ENCODE measurements at places on chromosomes 4 and X.

- peak; percentile 39 for DNase-seq
Measured at GRCh38 chr4:160175064-160175643, 1072.3 kb downstream of the RAPGEF2 start.

DNA sequence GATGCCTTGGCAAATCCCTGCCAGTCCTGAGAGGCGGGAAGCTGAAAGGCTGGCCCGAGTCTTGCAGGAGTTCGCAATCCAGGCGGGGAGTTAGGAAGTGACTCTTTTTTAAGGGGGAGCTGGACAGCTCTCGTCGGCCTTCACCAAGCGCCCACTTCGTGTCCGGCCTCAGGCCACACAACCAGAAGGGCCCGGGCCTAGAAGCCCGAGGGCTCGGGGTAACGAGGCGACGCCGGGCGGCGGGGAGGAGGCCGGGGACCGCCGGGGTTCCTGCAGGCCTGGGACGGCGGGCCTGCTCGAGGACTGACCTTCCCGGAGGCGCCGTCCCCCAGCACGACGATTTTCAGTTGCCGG is 395 bp downstream of the RAB28 start:
- DNase-seq = peak; percentile 87

- peak; percentile 82 for DNase-seq
Measured at GRCh38 chr4:63589796-63590195, 819.5 kb downstream of the TECRL start.

DNA sequence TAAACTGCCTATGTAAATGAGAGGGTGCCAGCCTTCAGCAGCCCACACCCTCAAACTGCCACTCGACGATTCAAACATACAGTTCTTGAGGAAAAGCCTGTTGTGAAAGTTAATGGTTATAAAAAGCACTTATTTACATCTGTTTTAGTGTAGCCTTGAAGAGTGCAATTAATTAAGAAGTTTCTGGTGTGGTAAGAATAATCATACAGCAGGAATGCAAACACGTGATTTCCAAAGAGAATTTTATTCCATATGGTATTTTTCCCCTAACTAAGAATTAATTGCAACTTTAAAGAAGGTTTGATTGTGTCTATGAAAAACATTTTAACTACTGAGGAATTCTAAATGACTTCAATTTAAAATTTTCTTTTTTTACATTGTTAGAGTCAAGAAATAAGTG is 176.3 kb upstream of the PITX2 start:
- no peak for DNase-seq

GRCh38 chr4:155025762-155026457 is 182.5 kb upstream of the NPY2R start:
- peak; percentile 94 for DNase-seq

- DNase-seq = no peak
Measured at GRCh38 chr4:167785523-167785922, 306.8 kb upstream of the ANXA10 start.
